ENCODE measurements at places on chromosomes 2 and 18.
A peak's percentile ranks its signal among the peaks of the same experiment; 100 is the strongest.

DNA sequence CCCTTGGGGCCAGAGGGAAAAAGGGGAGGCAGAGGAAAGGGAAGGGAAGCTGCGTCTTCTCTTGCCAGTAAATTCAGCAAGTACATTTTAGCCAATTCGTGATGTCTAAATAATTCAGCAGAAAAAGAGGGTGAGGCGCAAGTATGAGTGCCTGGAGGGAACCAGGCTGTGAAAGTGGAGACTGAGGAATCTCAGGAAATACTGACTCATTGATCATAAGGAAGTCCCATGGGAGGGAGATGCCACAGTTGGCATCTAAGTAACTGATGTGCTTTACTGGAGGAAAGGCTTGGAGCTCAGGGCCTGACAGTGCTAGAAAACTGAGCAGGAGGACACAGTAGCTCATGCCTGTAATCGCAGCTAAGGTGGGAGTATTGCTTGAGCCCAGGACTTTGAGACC lies 31.1 kb downstream of the KIF5C start:
- no peak for DNase-seq

DNA sequence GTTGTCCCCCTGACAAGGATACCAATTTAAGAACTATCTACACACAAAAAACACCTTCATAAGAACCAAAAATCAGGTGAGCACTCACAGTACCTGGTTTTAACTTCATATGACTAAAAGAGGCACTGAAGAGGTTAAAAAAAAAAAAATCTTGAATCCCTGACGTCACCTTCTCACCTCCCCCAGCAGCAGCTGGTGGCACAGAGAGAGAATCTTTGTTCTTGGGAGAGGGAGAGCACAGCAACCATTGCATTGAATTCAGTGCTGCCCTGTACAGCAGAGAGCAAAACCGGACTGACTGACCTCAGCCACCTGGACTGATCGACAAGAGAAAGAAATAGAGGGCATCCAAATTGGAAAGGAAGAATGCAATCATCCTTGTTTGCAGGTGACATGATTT lies 566.0 kb downstream of the TMX3 start:
- DNase-seq, result no peak

- DNase-seq, result no peak
Measured at GRCh38 chr2:95149397-95149984, 10.2 kb downstream of the ZNF514 start.

- peak; percentile 69 for DNase-seq
Measured at GRCh38 chr18:37124516-37124915, 295.6 kb downstream of the KIAA1328 start.

GRCh38 chr18:12397254-12397653 lies 10.5 kb upstream of the PRELID3A start:
- no peak for DNase-seq

DNA sequence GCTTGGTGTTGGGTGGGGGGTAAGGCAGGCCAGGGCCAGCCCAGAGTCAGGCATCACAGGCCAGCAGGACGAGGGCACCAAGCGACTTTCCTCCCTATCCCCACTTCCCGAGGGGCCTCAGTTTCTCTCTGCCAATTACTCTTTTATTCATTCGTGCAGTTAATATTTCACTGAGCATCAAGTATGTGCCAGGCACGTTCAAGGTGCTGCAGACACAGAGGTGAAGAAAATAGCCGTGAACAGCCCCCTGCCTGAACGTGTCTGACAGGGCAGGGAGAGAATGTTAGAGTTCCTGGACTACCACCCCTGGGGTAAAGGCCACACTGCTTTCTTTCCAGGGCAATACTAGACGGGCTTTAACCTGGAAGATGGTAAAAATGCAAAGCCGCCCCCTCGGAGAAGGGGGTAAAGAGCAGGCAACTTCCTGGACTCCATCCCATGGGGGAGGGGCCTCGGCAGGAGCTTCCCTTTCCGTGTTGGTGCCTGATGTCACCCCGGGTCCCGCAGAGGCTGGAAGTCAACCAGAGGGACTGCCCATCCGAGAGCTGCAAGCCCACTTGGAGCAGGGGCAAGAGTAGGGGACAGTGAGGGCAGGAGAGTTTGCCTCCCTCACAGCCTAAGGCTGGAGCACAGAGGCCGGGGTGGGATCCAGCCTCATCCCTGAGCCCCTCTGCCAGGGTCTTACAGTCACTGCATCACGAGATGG lies 47.1 kb downstream of the CENPO start:
- DNase-seq, result no peak

DNA sequence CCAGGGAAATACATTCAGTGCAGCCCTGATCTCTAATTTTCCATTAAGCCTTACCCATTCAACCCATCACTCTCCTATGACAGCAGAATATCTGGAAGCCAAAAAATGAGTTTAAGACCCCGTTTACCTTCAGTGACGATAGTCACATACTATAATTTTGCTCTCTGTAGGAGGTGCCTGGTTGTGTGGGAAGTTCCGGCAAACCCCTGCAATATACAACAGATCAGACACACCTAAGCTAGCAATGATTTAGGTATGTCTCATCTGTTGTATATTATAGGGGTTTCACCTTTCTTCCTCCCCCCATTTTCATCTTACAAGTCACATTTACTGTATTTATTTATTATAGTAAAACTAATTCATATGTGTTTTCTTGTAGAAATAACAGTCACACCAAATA lies 101.7 kb downstream of the DOCK10 start:
- DNase-seq, result no peak
